ENCODE measurements at places on chromosomes 6 and 20.
A peak's percentile ranks its signal among the peaks of the same experiment; 100 is the strongest.

- DNase-seq: no peak
Measured at GRCh38 chr6:156423075-156423474, 354.1 kb upstream of the ARID1B start.

DNA sequence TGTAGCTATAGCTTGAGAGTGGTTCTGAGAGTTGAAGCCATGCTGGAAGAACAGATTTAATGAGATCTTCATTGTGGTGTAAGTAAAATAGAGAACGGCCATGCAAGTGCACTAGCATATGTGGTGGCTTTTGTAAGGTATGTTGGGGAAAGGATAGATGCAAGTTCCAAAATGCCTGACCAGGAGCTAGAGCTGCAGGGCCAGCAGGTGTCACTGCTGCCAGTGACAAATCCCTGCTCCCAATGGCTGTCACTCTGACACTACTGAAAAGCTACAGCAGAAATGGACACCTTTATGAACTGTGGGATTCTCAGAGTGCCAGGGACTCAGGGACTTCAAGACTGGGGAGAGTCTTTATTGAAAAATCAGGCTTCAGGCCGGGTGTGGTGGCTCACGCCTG, 23.1 kb upstream of the VIP start:
- DNase-seq: no peak

GRCh38 chr6:79399499-79399898, 137.7 kb downstream of the LCA5 start:
- DNase-seq: no peak

DNA sequence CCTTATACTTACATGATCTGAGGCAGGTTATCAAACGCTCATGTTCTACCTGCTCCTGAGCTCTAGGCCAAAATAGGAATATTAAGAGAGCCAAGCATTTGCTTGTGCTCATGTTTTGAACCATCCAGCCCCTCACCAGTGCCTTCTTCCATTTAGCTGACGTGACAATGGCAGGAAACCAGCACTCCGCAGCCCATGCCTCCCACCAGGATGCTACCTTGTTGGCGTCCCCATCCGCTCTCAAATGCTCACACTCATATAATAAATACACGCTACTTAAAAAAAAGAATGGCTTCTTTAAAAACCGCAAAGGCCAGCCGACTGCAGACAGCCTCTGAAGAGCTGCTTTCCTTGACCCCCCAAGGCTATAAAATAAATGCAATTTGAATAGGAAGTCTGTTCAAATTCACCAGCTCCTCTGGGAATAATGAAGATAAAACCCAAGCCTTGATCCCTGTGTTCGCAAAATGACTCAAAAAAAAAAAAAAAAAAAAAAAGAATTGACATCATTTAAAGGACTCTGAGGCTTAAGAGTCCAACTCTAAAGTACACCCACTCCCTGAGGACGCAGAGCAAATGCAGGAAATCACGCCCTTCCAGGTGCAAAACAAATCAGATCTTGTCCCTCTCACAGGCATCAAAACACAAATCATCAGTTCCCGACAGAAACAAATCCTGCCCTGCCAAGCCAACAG, 29.0 kb downstream of the RNASET2 start:
- DNase-seq: no peak

- DNase-seq: peak; percentile 57
Measured at GRCh38 chr20:45993197-45993951, 15.3 kb upstream of the MMP9 start.

DNA sequence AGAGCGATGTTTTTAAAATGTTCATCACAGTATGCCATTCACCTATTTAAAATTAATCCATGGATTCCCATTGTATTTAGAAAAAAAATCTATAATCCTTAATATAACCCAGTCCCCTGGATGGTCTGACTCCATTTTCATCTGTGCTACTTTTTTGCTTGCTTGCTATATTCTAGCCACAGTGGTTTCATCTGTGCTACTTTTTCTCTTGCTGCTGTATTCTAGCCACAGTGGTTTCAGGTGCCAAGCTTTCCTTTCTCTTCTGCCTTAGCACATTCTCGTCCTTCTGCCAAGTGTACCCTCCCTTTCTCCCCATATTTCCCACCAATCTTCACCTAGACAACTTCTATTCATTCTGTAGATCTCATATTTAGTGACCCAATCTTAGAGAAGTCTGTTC, 33.3 kb upstream of the SOX4 start:
- no peak for DNase-seq

DNA sequence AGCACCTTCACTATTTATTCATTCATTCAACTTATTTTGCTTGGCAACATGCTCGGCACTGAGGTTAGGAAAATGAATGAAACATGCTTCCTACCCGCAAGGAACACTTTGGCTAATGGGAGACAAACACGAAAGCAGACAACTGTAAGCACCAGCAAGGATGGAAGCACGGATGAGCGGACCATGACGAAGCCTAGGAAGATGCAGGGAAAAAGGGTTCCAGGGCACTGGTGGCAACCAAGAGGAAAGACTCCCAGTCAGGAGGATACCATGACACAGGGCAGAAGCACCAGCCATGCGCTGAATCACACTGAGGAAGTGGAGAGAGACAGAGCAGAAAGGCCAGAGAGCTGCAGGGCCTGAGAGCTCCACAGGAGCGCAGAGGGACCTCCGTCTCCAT, 9.8 kb downstream of the PDE10A start:
- DNase-seq: no peak

- no peak for DNase-seq
Measured at GRCh38 chr6:137798846-137799245, 68.2 kb upstream of the TNFAIP3 start.

- DNase-seq: no peak
Measured at GRCh38 chr6:157089851-157090250, 233.5 kb downstream of the TMEM242 start.

DNA sequence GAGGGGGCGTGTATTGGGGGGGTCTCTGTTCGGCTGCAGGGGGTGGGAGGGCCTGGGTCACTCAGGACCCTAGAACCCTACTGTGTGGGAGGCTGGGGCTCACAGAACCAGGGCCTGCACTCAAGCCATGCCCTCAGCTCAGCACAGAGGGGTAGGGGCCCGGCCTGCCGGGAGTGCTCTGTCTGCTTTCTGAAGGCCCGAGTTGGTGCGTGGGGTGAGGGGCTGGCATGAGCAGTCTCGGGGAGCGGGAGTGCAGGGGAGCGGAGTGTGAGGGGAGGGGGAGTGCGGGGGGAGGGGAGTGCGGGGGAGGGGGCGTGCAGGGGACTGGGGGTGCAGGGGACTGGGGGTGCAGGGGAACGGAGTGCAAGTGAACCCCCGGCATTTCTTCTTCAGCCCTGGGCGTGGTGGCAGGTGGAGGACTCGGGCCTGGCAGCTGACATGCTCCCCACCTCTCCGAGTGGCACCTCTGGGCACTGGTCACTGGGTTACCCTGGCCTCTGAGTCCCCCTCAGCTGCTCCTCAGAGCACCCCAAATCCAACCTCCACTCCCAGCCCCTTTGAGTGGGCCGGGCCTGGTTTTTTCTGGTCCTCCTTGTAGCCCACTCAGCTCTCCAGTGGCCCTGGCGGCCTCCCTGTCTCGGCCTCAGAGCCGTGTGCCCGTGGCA, 1.0 kb downstream of the COL20A1 start:
- no peak for DNase-seq

GRCh38 chr20:61391812-61392520, 139.9 kb downstream of the CDH4 start:
- DNase-seq: no peak

DNA sequence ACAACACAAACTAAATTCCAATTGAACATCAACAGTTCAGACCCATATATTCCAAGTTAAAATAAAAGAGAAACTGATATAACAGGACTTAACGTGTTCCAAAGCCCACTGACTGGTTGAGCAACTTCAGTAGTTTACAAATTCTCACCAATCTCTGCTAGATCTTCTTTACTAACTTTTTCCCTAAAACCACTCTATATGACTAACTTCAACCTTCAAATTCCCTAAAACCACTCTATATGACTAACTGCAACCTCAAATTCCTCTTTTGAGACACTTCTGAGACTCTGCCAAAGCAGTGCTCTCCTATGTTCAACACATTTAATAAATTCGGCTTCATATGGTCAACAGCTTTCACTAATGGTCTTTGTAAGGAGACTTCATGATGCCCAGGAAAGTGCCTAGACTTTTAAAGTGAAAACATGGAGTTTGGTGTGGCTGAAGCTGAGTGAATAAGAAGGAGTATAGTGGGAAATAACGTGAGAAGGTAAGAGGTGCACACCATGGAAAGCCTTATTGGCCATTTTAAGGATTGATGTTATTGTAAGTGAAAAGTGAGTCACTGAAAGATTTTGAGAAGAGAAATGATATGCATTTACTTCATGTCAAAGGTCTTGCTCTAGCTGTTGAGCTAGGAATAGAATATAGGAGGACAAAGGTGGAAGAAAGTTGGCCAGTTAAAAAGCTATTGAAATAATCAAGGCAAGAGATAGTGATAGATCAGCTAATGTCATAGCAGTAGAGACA, 134.0 kb upstream of the HCRTR2 start:
- DNase-seq: no peak

- DNase-seq: no peak
Measured at GRCh38 chr6:44119704-44120262, 7.5 kb downstream of the MRPL14 start.

GRCh38 chr6:11978169-11978987, 33.7 kb upstream of the HIVEP1 start:
- DNase-seq: no peak

DNA sequence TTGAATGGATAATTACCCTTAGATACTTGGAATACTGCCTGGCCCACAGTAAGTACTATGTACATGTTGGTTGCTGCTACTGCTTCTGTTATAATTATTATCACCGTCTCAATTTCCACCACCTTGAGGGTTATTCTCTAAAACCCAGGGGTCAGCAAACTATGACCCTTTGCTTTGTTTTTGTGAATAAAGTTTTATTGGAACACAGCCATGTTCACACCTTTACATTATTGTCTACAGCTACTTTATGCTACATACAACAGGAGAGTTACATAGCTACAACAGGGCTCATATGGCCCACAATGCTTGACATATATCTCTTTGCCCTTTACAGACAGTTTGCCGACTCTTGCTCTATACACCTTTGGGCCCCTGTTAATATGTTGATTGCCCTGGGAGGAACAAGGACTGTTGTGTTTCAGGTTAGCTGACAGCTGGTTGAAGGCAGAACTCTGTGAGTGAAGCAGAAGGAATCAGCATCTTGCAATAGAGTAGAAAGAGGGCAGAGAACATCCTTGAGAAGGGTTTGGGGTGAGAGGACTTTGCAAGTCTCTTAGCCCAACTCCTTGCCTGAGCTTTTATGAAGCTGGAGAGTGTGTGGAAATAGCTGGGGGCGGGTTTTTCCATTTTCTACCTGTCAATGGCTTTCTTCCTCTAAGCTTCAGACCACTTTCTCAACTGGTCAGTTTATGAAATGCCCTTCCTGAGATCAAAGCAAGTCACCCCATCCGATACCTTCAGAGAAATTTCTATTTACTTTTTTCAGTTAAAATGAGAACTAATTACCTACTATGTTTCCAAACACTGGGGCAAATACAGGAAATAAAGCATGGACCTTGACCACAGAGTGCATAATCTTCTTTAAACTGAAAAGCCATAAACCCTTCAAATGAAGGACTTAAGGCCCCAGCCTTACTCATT, 3.5 kb upstream of the MEP1A start:
- no peak for DNase-seq

DNA sequence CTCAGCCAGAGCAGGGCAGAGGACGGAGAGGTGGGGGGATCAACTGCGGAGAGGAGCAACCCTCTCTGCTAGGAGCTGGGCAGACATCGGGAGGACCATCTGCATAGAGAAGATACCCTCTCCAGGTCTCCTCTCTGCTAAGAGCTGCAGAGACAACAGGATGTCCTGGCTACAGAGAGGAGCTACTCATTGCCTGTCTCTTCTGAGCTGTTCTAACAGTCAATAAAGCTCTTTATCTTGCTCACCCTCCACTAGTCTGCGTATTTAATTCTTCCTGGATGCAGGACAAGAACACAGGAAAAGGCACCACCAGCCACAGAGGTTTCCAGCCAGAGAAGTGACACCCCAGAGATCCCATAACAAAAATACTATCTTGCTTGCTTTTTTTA, 871.1 kb upstream of the GJE1 start:
- DNase-seq: no peak

- no peak for DNase-seq
Measured at GRCh38 chr6:132960720-132961119, 146.4 kb downstream of the RPS12 start.

GRCh38 chr6:41337709-41338108, 2.3 kb downstream of the NCR2 start:
- DNase-seq: no peak

GRCh38 chr6:33410711-33411631, at the start of gene PHF1:
Gene PHF1 (plus strand): TSS chr6:33411014. CDS start chr6:33412264, 1,250 bp downstream.
- peak; percentile 60 for DNase-seq

GRCh38 chr6:34521463-34522285, 34.5 kb downstream of the SPDEF start:
- DNase-seq: no peak

GRCh38 chr6:145525038-145525437, 210.3 kb downstream of the EPM2A start:
- no peak for DNase-seq

DNA sequence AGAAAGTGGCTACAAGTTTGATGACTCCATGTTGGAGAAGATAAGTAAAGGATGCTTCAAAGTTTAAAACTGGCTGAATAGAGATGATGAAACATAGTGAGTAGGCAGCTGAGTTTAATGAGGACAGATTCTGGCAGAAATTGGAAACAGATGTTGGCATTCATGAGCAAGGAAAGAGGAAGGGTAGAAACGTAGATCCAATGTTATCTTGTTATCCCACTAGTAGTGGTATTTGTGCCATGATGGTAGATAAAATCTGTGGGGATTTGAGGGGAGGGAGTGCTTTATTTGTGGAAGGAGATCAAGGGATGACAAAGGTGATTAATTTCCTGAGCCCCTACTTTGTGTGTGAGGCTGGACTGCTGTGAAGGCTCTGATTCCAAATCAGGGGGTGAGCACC, 69.5 kb downstream of the MRAP2 start:
- no peak for DNase-seq

GRCh38 chr6:53466257-53466656, 78.6 kb downstream of the GCLC start:
- no peak for DNase-seq

- DNase-seq: no peak
Measured at GRCh38 chr6:14645221-14645620, 527.6 kb downstream of the CD83 start.

DNA sequence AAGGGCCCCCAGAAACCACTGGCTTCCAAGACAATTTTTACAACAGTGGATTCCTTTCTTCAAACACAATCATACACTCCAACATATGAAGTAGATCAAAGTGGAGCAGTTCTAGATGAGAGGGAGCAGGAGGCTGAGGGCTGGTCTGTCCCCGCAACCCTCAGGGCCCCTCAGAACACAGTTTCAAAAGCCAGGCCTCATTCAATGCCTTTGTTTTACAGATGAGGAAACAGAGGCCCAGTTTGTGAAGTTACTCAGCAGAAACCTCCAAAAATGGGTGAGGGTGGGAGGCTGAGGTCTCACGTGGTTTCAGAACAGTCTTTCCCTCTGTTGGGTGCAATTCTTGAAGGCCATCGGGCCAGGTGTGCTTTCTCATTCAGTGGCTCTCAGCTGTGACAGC, 134.9 kb downstream of the SCML4 start:
- DNase-seq: no peak

GRCh38 chr20:37189416-37190016, 10.2 kb upstream of the MROH8 start:
- DNase-seq: no peak
